Right hindlimb (tissue), 1 donor: ENCODE measurements at places on chromosomes 3 and 15.

GRCh38 chr15:80587816-80588456, 107.2 kb upstream of the ABHD17C start:
- no peak for DNase-seq

DNA sequence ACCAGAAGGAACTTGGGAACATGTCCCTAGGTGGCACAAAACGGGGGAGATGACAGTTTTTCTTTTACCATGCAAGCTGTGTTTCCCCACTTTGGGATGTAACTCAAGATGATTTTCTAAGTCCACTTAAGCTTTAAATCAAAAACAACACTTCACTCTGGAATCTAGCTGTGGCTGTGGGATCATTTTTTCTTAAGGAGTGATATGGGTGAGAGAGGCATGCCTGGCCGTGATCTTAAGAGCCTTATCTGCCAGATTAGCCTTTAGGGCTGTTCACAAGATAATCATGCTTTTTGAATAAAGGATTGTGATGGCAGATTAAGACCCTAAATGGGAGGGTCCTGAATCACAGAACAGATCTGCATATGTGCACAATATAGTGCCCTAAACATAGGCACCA, 384.8 kb upstream of the SEMA6D start:
- no peak for DNase-seq

DNA sequence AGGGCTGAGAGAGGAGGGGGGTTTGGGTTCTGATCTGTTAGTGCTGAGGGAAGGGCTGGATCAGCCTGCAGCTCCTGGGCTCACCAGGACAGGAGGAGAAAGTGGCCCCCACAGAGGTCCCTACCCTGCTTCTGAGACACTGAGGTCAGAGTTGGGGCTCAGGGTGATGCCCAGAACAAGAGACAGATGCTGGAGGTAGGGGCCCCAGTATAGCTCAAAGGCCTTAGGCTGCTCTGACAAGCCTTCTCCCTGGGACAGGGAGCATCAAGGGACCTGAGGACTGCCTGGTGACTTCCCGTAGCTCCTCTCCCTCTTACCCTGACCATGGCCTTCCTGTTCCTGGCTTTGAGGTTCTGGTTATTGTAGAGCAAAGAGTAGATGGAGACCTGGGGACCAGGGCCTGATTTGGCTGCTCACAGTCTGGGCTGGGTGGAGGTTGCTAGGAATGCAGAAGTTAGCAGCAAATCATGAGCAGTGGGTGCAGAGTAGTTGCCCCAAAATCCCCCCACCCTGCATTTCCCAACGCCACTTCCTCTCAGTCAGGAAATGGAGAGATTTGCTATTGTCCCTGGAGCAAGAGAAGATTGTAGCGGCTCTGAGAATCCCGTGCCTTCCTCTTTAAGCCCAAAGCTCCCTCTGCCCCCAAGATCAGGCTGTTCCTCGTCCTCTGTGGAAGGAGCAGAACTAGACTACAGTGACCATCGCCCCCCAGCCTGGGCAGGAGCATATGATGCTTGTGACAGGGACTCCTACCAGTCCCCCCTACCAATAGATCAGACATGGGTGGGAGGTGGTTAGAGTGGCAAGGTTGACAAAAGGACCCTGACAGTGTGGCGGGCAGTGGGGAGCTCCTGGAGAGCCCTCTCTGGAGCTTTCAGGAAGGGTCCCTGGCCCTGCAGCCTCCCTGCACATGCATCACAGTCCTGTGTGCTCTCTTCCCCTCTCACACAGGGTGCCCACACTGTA, 47.4 kb upstream of the SEC22A start:
- DNase-seq = no peak

GRCh38 chr3:65888980-65889706, 149.6 kb downstream of the MAGI1 start:
- DNase-seq = no peak

- DNase-seq = no peak
Observed at GRCh38 chr15:31023841-31024240, 32.4 kb upstream of the MTMR10 start.

- no peak for DNase-seq
Observed at GRCh38 chr15:67880651-67881182, 40.9 kb upstream of the RNU6-1 start.

- DNase-seq = no peak
Observed at GRCh38 chr15:71591057-71591456, 219.3 kb upstream of the NR2E3 start.

GRCh38 chr3:26591926-26592325, 30.6 kb upstream of the LRRC3B start:
- peak; percentile 76 for DNase-seq

DNA sequence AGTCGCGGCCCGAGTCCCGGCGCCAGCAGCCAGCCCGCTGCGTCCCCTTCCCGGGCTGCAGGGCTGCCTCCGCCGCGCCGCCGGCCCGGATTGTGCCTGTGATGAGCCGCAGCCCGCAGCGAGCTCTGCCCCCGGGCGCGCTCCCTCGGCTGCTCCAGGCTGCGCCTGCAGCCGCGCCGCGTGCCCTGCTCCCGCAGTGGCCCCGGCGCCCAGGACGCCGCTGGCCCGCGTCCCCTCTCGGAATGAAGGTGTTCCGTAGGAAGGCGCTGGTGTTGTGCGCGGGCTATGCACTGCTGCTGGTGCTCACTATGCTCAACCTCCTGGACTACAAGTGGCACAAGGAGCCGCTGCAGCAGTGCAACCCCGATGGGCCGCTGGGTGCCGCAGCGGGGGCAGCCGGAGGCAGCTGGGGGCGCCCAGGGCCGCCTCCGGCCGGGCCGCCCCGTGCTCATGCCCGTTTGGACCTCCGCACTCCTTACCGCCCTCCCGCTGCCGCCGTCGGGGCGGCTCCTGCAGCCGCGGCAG, 1.2 kb downstream of the CHST2 start:
- DNase-seq = peak; percentile 35

DNA sequence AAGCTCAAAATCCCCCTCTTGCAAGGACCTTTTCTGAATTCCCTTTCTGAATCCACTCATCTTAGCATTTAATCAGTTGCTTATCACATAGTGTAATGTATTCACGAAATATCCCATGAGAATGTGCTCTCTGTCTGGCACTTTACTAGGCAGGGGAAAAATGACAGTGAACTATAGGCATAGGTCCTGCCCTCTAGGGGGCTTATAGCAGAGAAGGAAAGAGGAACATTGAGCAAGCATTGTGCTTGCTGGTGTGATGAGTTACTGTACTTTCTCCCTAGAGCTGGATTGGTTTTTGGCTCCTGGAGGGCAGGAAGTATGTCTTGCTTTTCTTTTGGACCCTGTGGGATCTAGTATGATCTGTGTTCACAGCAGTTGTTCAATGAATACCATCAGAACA, 26.5 kb downstream of the DUOX2 start:
- no peak for DNase-seq

- peak; percentile 26 for DNase-seq
Observed at GRCh38 chr15:68421115-68421551, 10.8 kb downstream of the ITGA11 start.

GRCh38 chr3:191680989-191681597, 220.1 kb downstream of the PYDC2 start:
- DNase-seq = no peak

DNA sequence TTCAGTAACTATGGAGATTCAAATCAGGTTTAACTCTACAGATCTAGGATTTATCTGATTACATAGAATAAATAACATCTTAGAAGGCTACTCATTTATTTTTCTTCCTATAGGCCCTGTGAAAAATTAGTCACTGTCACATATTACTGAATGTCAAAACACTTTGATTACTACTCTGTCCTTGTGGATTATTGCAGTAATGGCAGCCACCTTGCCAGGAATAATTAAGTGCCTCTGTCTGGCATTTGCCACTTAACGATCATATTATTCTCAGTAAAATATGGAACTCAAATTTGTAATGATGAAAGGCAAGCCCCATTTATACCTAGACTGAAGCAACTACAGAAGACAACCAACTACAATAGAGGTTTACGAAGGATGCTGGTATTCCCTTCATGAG, 596.3 kb upstream of the ARPP21 start:
- DNase-seq = no peak

GRCh38 chr15:86892774-86893449, 813.2 kb downstream of the AGBL1 start:
- DNase-seq = no peak

DNA sequence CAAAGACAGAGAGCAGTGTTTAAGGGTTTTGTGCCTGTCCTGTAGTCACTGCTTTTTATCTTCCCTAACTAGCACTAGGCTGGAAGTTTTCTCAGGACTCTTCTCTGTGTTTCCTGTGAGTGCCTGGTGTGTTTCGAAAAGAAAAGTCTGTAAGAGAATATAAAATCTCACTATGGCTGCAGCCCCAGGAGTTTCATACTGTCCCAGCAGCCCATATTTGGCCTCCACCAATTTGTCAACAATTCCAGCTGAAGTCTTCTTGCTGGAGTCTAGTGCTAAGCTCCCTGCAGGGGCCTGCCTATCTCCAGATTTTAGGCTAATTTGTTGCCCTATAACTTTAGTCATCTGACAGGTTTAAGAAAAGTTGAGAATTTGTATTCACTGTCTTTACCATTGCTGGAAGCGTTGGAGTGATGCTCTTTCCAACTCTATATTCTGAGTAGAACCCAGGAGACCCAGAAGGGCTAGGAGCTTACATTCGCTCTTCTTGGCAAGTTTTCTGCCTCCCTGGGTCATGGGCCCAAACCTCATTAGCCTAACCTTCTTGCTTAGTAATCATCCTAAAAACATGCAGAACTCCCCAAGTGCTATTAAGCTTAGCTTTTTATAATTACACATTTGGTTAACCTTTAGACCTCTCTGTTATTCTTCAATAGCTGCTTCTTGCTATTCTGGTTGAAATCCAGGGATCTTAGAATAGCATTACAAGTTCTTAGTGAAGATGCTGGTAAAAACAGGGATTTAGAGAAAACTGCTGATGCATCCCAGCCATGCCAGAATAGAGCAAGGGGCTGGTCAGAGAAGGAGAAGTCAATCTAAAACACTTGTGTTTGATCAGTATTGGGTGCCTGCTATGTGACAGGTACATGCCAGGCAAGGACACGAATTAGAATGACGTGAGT, 283.1 kb downstream of the NEK10 start:
- DNase-seq = peak; percentile 62

DNA sequence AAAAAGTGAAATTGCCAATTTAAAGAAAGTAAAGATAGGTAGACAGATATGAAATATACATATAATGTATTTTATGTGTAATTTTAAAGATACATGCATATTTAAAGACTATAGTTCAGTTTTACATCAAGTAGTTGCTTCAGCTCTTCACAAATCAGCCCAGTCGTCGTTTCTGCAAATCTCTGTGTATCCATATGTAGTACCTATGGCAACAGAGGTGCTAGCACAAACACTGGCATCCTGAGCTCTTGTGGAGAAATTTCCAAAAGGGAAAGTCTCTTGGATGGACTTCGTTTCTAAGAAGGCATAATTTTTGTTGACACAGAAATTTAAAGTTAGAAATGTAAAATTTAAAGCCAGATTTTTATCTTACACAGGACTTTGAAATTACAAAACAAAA, 1284.7 kb downstream of the ROBO1 start:
- DNase-seq = peak; percentile 21
